HFFc6 (cell line): ENCODE measurements at places on chromosomes 3 and 15. TPM values are rescaled to one million over a fixed set of nuclear protein-coding genes. Genes with fewer than 3 reads are reported as not detected.

Gene ADAMTS17
- total RNA-seq = not detected in 3 replicates

Gene EPHB1
- 0.79 to 2.6 TPM (median 0.81 TPM) in 3 replicates for total RNA-seq

Gene NUP210
- total RNA-seq = 0.45 to 3.2 TPM (median 0.46 TPM) in 3 replicates

Gene CPNE9
- total RNA-seq = not detected in 3 replicates

Gene LCMT2
- total RNA-seq = 6.7 to 10.1 TPM (median 9.6 TPM) in 3 replicates

Gene ATP8B4
- total RNA-seq = 0.34 to 0.81 TPM (median 0.58 TPM) in 3 replicates

Gene RAP2B
- 14.7 to 20.0 TPM (median 15.3 TPM) in 3 replicates for total RNA-seq

Gene LXN
- total RNA-seq = 13.1 and 15.5 TPM in 2 replicates

Gene ANKUB1
- total RNA-seq = not detected in 3 replicates

Gene LDHAL6B
- total RNA-seq = not detected in 3 replicates

Gene FBXL22
- 0.20 to 0.56 TPM (median 0.32 TPM) in 3 replicates for total RNA-seq

DNA sequence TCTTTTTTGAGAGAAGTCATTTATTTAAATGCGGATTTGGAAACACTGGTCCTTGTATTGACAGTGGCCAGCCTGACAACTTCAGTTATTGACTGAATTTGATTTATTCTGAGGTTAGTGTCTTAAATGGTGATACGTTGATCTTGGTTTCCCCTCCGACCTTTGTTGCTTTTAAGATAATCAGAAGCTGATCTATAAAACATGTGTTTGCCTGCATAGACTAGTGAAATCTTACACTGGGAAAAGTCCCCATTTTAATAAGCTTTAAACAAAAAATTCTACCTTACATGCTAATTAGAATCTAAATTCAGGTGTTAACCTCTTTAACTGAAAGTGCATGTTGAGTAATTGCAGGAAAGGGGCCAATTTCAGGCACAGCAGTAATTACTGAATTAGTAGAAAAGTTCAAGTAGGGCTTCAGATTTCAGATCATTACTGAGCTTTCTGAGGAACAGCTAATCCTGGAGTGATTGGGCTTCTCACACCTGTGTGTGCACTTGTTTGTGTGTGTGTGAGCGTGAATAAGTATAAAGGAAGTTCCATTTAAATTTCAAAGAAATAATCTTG is 221.4 kb downstream of the SOX2 start:
- no peak for DNase-seq

DNA sequence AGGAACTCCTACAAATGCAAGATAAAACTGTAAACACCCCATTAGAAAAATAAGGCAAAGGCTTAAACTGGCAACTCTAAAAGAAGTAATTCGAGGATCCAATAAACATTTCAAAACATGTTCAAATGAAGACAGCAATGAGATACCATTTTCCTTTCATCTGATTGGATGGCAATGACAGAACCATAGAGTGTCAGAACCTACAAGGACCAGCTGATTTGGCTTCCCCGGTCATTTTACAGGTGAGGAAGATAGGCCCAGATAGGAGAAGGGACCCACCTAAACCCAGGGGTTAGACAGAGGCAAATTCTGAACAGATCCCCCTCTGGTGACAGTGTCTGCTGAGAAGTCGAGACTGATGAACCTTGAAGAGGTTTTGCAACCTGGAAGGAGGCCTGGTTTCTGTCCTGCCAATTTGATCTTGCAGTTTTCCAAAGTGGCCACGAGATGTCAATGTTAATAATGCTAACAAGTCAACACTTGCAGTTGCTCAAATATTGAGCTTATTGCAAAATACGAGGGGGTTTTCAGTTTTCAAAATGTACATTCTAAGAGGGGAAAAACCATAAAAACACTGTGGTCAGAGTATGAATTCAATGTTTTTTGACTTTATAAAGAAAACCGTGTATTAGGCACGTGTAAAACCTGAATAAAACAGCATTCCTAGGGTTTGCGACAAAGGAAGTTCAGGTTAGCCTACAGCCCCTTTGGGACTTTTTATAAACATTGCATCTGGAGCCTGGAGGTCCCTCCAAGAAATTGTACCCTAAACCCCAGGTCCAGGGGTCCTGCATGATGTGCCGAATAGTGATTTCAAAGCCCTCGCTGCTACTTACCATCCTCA is 21.5 kb downstream of the CFAP161 start:
- DNase-seq = peak; percentile 51

DNA sequence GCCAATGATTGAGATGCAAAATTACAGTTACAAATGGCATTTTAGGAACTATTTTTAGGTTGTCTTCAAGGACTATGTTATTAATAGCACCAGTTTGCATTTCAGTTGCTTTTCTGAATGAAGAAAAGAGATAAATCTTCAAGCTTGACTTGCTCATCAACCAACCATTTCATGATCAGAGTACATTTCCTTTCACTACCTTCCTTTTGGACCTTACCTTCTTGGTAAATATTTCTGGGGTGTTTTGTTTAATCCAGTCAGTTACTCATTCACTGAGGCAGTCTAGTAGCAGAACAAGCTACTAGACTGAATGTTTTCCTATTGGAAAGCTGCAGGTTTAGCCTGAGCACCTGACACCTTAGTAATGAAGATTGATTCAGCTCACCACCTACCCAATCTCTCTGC is 8.2 kb downstream of the SLC27A2 start:
- no peak for DNase-seq

GRCh38 chr3:100144255-100144866 is 30.1 kb upstream of the FILIP1L start:
- no peak for DNase-seq

GRCh38 chr15:68500363-68501258 is 68.6 kb upstream of the ITGA11 start:
- DNase-seq = no peak

- no peak for DNase-seq
Observed at GRCh38 chr15:68739390-68740080, 81.2 kb downstream of the ANP32A start.

DNA sequence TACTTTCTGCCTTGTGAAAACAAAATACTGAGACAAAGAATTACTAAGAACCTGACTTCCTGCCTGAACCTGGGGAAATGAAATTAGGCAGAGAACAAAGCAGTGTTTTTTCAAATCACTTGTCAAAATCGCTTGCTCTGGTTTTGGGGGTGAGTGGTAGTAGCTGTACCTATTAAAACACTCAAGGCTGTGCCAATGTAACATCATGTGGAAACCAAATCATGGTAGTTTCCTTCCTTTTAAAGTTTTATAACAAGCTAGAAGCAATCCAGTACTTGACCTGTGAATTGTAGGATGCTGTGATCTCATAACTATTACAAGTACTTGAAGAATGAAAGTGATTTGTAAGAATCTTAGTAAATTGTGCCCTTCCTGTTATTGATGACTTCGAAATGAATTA is 6.7 kb downstream of the CMTM8 start:
- no peak for DNase-seq

DNA sequence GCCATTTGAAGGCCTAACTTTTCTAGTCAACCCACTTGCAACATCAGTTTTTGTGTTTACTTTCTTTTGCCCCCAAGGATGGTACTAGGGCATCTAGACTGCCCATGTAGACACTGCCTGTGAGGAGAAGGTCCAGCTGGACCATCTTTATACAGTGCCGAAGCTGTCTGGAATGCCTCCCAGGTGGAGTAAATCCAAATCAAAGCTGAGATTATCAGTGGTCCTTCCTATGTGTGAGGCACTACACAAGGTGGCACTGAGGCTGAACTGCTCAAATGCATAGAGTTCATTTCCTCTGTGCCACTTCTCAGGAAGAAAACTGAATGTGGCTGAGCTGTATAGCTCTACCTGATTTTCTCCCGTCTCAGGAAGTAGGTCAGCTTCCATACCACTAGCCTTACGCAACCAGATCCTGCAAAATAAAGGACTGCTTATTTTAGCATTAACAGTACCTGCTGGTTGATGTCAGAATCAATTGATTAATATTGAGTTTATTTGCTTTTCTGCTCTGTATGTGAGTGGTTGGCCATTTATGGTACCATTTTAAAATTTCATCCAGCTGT is 106.1 kb downstream of the GHSR start:
- DNase-seq = no peak

- peak; percentile 53 for DNase-seq
Observed at GRCh38 chr3:8441969-8442559, 59.6 kb upstream of the LMCD1 start.

- DNase-seq = no peak
Observed at GRCh38 chr3:186246941-186247340, 115.1 kb downstream of the DGKG start.

DNA sequence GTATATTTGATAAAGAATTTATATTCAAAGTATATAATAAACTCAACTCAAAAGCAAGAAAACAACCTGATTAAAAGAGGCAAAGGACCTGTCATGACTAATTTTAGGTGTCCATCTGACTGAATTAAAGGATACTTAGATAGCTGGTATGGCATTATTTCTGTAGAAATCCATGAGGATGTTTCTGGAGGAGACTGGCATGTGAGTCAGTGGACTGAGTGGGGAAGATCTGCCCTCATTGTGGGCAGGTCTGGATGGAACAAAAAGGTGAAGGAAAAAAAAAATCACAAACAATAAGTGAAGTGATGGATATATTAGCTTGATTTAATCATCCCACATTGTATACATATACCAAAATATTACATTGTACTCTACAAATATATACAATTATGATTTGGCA is 16.6 kb downstream of the ANKRD28 start:
- no peak for DNase-seq

GRCh38 chr3:10594915-10595314 is 89.5 kb upstream of the ATP2B2 start:
- peak; percentile 55 for DNase-seq

GRCh38 chr15:85568261-85568808 is 187.9 kb downstream of the AKAP13 start:
- no peak for DNase-seq

GRCh38 chr15:90701880-90702630 is 15.1 kb upstream of the BLM start:
- DNase-seq = no peak

- no peak for DNase-seq
Observed at GRCh38 chr15:27398631-27399161, 427.7 kb downstream of the GABRG3 start.

GRCh38 chr3:115322901-115323300 is 175.8 kb upstream of the ZBTB20 start:
- no peak for DNase-seq

- DNase-seq = no peak
Observed at GRCh38 chr15:66215811-66216210, 37.7 kb downstream of the MEGF11 start.

- DNase-seq = peak; percentile 87
Observed at GRCh38 chr3:47113669-47114365, 50.1 kb downstream of the SETD2 start.

DNA sequence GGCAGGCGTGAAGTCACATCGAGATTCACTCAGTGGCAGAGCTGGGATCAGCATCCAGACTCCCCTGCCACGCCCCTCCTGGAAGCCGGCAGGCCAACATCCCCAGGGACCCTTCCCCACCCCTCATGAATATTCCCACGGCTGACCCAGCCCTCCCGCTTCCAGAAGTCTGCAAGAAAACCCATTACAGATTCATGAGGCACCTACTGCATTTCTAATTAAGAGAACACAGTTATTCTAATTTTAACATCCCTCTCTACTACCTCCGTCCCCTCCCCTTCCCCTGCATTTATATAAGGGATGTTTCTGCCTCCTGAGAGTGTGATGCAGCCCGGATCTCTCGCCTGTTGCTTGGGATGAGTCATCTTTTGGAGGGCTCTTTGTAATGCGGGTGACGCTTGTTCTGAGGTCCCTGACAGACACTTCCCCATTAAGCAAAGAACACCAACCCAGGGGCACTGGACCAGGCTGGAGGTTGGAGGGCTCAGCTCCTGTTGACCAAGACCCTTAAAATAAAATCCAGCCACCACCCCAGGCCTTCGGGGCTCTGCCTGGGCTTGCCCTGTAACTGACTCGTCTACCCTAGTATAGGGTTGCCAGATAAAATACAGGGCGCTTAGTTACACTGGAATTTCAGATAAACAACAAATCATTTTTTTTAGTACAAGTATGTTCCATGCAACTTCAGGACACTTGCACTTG is 118.7 kb downstream of the NUP210 start:
- DNase-seq = peak; percentile 66

DNA sequence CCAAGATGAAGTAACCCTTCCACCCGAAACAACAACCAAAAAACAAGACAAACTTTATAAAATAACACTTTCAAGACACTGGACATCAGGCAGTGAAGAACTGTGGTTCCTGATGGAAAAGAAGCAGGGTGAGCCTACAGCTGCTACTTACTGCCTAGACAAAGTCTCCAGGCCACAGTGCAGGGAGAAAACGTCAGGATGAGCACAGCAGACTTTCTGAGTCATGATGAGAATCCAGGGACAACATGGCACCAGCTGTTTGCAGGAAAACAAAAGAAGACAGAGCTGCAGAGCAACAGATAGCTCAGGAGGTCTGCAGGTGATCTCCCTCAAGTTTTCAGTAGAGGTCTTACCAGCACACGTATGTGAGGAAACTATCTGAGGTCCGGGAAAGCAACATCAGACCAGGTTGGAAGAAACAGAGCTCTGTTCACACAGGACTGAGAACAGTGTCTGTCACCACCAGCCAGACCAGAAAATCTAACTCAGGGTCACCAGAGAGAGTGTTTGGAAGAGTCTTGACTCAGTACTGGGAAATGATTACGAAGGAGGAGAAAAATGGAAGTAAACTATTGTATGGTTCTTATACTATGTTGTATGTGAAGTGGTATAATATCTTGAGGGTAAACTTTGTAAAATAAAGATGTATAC is 108.9 kb downstream of the ANO10 start:
- DNase-seq = peak; percentile 47

- no peak for DNase-seq
Observed at GRCh38 chr3:128217702-128218547, 64.6 kb downstream of the EEFSEC start.
